ENCODE measurements at places on chromosomes 12 and 14. TPM values are rescaled to one million over a fixed set of nuclear protein-coding genes. Genes with fewer than 3 reads are reported as not detected.
A peak's percentile ranks its signal among the peaks of the same experiment; 100 is the strongest.

The IL26 gene
- not detected for total RNA-seq

DNA sequence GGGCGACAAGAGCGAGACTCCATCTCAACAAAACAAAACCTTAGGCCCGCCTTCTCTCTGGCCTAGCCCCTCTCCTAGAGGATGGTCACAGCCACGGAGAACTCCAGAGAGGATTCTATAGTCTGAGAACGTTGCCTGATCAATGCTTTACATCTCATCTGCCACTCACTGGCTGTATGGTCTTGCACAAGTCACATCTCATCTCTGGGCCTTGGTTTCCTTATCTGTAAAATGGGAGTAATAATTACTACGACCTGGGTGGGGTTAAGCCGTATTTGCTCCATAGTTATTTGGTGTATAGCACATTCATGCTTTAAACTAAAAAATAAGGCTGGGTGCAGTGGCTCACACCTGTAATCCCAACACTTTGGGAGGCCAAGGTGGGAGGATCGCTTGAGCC lies 8.5 kb downstream of the TRPV4 start:
- DNase-seq, result no peak

The KCNH3 gene
- 0.10 TPM for total RNA-seq

- DNase-seq, result no peak
These were observed 56.8 kb downstream of the DUSP16 start for GRCh38 chr12:12505544-12506495.

GRCh38 chr12:24307716-24308335 lies 358.4 kb upstream of the SOX5 start:
- DNase-seq, result no peak

The SIX4 gene
- total RNA-seq, result 3.2 TPM

- DNase-seq, result no peak
These were observed 8.5 kb downstream of the SLC38A1 start for GRCh38 chr12:46260124-46260912.

The CRIP1 gene
- total RNA-seq, result 122 TPM

DNA sequence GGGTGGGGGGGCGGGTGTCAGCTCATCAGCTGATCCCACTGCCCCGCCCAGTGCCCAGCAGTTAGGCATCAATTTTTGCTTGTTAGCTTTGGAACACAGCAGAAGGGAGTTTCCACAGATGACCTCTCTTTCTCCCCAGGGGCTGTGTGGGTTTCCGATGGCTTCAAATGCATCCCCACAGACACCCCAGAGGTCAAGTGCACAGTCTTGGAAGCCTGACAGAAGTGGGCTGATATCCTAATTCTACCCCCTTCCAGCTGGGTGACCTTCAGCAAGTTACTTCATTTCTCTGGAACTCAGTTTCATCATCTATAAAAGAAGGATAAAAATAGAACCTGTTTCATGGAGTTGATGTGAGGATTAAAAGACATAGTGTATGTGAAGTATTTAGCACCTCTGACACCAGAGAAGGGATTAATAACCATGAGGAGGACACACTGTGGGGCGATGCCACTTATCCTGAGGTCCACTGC lies 22.0 kb downstream of the TTC9 start:
- no peak for DNase-seq

GRCh38 chr14:43591776-43592175 lies 915.3 kb downstream of the FSCB start:
- DNase-seq, result no peak

DNA sequence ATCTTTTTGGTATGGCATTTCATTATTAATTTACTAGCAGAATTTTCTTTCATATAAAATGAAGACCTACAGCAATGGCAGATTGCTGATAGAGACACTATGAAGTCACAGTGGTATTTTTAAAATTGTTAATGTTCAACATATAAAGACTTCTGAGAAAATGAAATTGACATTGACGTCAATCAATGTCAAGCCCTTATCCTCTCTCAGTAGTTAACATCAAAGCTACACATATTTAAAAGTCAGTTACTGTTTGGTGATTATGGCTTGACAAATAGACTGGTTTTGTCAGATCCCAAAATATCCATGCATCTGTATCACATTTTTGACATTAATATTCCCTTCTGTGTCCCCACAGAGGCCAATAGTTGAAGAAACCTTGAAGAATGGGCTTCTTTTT lies 1069.1 kb upstream of the SEL1L start:
- no peak for DNase-seq

GRCh38 chr14:78782551-78782950 lies 612.4 kb downstream of the NRXN3 start:
- no peak for DNase-seq

DNA sequence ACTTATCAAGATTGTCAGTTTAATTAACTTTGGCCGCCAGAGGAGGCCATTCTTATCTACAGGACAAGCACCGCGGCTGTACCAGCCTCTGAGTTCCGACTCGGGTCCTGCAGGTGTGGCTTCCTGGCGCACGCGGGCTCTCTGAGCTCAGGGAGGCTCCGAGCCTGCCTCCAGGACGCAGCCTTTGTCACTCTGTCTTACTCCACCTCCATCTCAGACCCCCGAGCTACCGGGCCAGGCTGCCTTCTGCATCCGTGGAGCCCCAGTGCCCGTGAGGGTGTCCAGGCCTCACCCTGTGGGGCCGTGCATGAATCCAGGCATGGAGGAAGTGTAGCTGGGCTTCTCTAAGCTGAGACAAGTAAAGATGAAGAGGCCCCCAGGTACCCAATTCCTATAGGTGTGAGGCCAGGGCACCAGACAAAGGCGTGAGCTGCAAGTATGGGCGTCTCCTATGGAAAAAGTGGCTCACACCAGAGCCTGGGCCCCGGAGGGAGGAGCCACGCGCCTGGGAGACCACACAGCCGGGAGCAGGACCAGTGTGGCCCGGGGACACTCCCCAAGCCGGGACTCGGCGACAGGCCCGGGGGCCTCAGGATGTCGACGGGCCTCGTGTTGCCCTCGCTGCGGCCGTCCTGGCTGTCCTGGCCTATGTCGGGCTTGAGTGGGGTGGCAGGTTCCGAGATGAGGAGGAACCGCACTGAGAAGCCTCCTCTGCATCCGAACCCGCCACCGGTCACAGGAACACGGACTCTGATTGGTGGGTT lies 42.8 kb downstream of the NOC4L start:
- DNase-seq, result no peak

DNA sequence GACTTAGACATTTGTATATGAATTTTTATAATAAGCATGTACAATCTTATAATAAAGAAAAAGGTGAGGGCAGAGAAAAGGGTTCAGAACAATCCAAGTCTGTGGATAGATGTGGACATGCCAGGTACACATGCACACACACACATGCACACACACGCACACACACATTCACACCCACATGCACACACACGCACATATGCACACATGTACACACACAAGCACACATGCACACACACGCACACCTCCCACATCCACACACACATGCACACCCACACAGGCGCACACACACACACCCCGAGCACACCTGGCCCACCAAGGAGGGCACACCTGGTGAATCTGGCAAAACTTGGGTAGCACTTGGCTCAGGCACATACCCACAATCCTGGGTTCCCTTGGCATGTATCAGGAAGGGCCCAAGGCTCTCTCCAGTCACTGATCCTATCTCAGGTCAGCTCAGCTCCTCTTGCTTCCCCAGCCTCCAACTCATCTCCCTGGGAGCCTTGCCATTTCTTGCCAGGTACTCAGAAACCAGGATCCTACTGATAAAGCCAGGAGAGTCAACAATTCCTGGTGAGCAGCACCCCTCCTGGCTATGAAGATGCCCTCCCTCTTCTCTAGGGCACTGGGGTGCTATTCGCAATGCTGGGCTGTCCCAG lies 18.6 kb upstream of the TMEM106C start:
- DNase-seq, result no peak

The GPD1 gene
- total RNA-seq, result 4.5 TPM

DNA sequence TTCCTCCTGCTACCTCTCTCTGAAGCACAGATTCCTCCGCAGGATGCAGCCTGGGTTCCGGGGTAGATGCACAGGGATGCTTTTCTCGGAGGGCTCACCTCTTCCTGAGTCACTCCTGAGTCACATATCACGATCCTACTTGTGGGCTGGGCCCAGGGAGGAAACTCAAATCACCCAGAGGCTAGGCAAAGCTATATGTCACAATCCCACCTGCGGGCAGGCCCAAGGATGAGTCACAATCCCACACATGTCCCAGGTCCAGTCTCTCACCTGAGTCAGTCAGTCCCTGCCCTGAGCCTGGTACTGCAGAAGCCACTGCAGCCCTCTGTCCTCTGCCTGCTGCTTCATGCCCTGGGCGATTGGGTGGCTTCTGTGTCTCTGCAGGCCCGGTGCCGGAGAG lies 149.0 kb upstream of the GSC start:
- DNase-seq, result peak; percentile 46

DNA sequence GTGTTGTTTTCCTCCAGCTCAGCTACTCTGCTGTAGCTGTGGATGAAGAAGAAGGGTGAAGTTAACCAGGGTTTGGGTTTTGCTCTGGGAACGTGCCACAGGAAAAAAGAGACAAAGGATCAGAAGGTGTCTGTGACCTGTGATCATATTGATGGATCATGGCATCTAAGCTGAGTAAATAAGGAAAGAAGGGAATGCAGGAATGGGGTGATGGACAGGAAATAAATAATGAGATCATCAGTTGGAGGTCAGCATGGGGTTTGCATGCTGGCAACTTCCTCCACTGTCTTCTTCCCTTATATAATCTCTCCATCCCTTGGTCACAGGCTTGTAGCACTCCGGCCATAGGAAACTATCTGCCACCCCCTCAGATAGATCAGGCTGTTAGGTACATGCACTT lies 430.3 kb upstream of the PDE3A start:
- DNase-seq, result no peak

DNA sequence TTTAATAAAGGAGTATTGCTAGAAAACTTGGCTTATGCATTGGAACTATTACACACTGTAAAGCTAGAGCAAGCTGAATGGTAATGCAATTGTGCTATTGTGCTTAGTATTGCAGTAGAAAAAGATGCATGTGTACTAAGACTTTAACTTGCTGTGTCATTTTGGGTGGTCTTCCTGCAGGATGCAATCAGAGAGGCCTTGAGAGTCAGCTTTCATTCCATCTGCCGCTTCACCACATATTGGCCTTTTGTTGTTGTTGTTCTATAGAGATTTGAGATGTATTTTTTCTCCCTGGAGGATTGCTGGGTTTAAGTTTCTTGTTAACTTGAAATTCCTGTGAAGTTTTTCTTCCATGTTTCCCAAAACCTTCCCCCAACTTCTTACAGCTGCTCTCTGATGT lies 449.7 kb downstream of the TMTC2 start:
- DNase-seq, result no peak

The OLR1 gene
- total RNA-seq, result not detected

- no peak for DNase-seq
These were observed 225.5 kb downstream of the CCDC91 start for GRCh38 chr12:28415755-28416154.

The ZNF891 gene
- 2.5 TPM for total RNA-seq

The SCNN1A gene
- 1.9 TPM for total RNA-seq

The LRIG3 gene
- 23.7 TPM for total RNA-seq

- no peak for DNase-seq
These were observed 2.5 kb downstream of the CAPS2 start for GRCh38 chr12:75327642-75328041.

The NUAK1 gene
- total RNA-seq, result 16.9 TPM

- no peak for DNase-seq
These were observed 32.0 kb upstream of the SPPL3 start for GRCh38 chr12:120936197-120936596.

- no peak for DNase-seq
These were observed 5.4 kb upstream of the SLC22A17 start for GRCh38 chr14:23358042-23358441.

The VIPAS39 gene
- total RNA-seq, result 11.9 TPM

The CDK2 gene
- total RNA-seq, result 17.7 TPM

DNA sequence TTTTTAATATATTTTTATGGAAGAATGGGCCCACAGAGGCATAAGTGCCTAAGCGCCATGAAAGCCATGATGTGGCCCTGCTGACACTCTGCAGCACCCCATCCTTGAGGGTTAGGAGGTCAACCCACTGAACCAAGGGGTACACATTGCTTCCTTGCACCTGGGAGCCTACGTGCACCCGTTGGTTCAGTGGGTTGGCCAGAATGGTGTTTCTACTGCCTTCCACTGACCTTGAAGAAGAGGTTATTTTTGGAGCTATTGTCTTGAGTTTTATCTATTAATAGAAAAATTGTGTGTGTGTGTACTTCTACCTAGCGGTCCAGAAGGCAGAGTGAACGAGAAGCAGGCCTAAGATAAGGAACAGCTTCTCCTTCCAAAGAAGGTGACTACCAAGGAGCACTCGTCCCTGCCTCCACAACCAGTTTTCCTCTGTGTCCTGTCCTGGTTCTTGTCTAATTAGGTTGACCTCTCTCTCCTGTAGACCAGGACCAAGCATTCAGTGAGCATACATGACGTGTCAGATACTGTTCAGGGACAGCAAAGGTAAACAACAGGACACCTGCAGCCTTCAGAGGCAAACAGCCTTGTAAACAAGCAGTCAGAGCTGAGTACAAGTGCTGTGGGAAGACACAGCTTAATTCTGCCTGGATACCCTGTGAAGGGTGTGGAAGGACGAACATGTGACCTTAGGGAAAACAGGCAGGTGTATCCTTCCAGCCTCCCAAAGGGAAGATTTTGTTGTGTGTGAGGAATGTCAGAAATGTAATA lies 30.4 kb upstream of the PLEK2 start:
- peak; percentile 35 for DNase-seq

The DHRS1 gene
- 17.9 TPM for total RNA-seq

- DNase-seq, result no peak
These were observed 1.2 kb upstream of the ALDH1L2 start for GRCh38 chr12:105085501-105085900.

DNA sequence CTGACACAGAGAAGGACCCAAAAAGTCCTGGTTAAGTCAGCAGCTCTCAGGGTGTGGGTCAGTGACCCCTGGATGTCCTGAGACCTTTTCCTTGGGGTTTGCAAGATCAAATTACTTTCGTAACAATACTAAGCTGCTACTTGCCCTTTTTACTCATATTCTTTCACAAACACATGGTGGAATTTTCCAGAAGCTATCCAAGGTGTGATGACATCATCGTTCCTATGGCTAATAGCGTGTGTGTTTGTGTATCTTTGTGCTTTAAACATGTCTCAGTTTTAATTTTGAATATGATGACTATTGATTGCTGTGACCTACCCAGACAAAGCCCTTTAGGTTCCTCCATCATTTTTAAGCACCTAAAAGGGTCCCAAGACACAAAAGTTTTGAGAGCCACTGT lies 176.2 kb downstream of the PHETA1 start:
- DNase-seq, result no peak

DNA sequence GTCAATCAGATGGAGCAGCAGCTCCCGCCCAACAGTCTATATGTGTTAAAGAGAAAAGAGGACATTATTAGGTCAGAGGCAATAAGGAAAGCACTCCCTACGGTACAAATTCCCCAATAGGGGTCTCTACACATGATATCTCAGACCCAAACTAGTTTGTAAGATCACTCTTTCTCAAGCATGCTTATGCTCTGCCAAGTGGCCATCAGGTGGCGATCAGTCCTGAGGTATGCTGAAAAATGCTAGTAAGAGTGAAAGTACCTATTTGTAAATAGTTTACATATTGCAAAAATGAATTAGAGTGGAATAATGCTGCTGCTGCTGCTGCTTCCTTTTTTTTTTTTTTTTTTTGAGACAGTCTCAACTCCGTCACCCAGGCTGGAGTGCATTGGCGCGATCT lies 61.0 kb downstream of the CPM start:
- no peak for DNase-seq

All from posterior vena cava (tissue), 2 donors.